Psoas muscle (tissue), 8 donors: ENCODE measurements at places on chromosomes 1 and 21.

- no peak for DNase-seq
These were observed at the start of gene KAZN for GRCh38 chr1:14598498-14599182. Gene KAZN, plus strand, starts transcription at chr1:14598685.

DNA sequence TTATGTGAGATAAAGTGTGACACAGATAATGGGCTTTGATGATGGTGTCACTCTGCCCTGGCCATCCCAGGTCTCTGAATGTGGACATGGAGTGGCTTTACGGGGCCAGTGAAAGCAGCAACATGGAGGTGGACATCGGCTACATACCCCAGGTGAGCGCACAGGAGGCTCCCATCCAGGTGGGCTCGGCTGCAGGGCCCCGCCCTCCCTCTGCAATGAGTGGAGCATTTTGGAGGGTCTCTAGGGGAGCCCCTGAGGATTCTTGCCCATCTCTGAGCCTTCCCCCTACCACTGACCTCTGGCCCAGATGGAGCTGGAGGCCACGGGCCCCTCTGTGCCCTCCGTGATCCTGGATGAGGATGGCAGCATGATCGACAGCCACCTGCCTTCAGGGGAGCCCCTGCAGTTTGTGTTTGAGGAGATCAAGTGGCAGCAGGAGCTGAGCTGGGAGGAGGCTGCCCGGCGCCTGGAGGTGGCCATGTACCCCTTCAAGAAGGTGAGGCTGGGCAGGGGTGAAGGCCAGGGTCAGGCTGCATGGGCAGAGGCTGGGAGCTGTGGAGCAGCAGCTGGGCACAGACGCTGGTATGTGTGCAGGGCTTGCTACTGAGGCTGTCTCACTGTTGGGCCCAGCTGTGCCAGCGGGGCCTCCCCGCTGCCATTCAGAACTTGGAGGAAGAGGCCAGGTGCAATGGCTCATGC lies 8.2 kb upstream of the MTFR1L start:
- no peak for DNase-seq

- no peak for DNase-seq
These were observed 7.0 kb upstream of the PLEKHA6 start for GRCh38 chr1:204366759-204367158.

DNA sequence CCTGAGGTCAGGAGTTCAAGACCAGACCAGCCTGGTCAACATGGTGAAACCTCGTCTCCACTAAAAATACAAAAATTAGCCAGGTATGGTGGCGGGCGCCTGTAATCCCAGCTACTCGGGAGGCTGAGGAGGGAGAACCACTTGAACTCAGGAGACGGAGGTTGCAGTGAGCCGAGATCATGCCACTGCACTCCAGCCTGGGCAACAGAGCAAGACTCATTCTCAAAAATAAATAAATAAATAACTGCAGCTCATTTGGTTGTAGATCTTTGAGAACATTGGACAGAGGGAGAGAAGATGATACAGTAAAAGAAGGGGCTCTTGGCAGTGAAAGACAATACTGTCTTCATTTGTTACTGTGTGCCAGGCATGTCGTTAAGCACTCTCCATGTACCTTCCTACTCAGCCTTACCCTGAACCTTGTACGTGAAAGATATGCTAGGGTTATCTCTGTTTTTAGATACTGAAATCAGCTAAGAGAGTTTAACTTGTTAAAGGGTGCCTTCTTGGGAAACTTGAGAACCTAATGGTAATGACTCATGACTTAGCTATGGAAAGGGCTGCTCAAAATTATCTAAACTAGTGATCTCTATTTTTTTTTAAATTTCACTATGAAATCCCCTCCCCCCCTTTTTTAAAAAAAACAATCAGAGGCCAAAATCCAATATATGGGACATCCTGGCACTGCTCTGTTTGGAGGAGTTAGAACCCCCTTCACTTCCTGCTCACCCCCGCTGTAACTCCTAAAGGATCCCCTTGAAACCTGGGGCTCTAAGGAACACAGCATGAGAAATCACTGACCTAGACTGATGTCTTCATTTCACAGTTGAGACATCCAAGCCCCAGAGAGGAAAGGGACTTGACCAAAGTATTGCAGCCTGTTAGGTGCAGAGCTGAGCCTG lies 6.8 kb upstream of the KPNA6 start:
- no peak for DNase-seq

GRCh38 chr1:183164340-183164739 lies 21.7 kb upstream of the LAMC2 start:
- DNase-seq, result no peak
